ENCODE measurements at places on chromosomes 11 and 22. TPM values are rescaled to one million over a fixed set of nuclear protein-coding genes. Genes with fewer than 3 reads are reported as not detected.

The ALX4 gene
- not detected for total RNA-seq

The E2F8 gene
- not detected for total RNA-seq

The MS4A12 gene
- total RNA-seq, result not detected

The GTSE1 gene
- total RNA-seq, result 0.39 TPM

The TRIM51 gene
- not detected for total RNA-seq

The LRRC56 gene
- total RNA-seq, result 0.71 TPM

The GUCD1 gene
- total RNA-seq, result 130 TPM

Data from mesenteric fat pad (tissue), 1 donor.